ENCODE measurements at places on chromosomes 1 and 21. TPM values are rescaled to one million over a fixed set of nuclear protein-coding genes. Genes with fewer than 3 reads are reported as not detected.

Gene ZNF683
- not detected for total RNA-seq

Gene HSPA6
- not detected for total RNA-seq

Gene THEMIS2
- total RNA-seq = 12.7 TPM

GRCh38 chr1:87603626-87604025 lies 274.9 kb downstream of the LMO4 start:
- no peak for DNase-seq

DNA sequence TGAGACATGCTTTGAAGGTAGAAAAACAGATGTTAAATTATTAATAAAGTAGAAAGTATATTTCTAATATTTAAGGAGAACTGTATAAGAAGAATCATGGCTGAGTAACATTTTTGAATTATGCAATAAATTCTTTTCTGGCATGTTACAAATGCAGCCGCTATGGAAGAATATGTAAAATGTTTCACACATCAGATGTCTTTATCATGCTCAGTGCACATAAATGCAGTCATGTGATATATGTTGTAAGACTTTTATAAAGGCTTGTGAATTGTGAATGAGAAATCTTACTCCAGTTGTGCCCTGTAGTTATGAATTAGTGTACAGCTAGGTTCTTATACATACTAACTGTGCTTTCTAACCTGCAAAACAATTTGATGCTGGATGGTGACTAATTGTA lies 53.5 kb downstream of the LRRC8B start:
- DNase-seq = no peak

GRCh38 chr21:33755354-33755753 lies 113.1 kb downstream of the ITSN1 start:
- DNase-seq = no peak

DNA sequence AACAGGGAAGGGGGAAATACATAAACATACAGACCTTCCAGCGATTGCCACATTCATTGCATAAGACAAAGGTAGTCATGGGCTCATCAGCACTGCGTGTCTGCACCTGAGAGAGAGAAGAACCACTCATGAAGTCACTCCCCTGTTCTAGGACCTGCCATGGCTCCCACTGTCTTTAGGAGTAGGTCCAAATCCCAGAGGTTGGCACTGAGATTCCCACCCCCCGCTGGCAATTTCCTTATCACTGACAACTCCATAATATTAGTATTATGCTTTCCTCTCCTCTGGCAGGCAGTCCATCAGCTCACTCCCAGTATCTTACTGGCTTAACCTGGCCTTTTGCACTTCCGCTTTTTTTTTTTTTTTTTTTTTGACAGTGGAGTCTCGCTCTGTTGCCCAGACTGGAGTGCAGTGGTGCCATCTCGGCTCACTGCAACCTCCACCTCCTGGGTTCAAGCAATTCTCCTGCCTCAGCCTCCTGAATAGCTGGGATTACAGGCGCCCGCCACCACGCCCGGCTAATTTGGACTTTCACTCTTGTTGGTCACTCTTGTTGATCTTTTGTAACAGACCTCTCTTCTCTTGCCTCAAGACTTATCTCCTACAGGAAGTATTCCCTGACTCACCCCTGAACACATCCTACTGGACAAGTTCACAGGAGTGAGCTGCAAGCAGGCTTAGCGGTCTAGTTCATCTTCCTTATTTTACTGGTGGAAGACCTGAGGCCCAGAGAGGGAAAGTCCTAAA lies 14.8 kb upstream of the ZNF436 start:
- peak; percentile 64 for DNase-seq

DNA sequence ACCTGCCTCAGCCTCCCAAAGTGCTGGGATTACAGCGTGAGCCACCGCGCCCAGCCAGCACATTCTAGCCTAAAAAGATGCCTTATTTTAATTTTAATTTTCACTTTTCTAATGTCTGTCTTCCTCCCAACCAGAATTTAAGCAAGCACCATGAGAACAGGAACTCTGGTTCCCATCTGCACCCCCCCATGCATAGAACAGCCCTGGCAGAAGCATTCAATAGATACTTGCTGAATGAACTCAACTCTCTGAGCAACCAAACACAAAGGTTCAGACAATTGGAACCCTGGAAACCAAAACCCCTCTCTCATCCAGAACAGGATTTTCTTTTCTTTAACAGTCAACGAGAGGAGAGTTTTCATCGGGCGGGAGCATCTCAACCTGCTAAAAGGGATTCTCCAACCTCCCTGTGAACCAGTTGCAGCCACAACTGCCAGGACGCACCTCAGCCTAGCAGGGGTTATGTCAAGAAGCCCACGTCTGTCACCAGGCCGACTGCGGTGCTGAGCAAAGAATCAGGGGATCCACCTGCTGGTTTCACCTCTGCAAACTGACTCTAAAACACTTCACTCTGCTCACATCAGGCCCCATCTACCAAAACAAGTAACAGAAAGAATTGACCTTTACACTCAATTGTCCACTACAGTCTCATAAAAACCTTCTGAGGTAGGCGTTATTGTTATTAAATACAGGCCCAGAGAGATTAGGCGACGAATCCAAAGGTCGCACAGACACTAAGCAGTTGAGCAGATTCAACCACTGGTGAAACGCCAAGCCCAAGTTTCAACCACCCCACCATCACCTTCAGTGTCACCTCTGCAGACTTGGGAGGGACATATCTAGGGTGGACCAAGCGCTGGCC lies 1.7 kb downstream of the KIAA2013 start:
- DNase-seq = no peak

DNA sequence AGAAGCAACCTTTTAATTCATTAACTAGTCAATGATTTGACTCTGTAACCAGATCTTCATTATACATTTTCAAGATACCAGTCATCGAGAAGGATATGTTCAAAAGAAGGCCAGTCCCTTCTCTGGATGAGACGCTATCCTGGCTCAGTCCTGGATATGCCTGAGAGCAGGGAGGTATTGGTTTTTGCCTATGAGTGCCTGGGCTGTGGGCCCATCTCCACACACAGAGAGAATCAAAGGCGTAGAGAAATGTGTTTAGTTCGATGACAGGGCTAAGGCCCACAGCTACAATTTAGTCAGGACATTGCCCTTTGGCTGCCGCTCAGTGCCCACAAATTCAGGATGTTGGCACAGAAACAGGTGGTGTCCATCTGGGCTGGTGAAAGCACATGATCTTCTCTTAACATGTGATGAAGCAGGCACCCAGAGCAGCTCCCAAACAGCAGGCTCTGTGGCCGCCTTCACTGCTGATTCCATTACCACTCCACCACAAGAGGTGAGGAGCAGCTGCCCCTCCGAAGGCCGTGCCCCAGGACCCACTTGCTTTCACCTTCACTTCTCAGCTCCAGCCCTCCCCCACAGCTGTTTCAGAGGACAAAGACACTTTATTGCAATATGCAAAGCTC lies 24.7 kb downstream of the ACKR1 start:
- DNase-seq = peak; percentile 75

DNA sequence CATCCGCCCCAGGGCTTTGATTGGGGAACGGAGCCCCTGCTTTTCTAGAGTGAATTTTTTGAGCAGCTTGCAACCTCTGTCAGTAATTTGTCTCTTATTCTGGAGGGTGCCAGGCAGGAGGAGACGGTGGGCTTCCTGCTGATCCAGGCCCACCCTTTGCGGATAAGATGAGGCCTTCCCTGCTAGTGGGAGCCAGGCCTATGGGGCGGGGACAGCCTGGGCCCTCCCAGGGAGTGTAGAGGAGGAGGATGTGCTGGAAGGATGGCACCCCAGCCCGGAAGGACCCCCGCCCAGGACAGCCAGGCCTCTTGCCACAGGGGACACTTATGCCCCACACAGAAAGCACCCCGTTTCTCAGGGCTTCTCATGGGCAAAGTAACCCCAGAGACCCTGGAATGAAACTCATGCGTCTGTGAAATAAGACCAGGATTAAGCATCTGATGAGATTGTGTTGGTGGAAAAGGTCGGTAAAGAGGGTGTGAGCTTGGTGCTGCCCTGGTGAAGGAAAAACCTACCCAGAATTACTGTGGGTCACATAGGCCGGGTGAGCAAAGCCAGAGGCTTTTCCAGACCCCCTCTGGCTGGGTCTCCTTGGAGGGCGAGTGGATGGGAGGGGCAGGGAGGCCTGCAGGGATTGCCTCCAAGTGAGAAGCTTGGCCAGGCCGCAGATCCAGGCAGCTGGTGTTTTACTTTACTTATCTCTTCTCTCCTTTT lies 118.7 kb downstream of the SIK1 start:
- DNase-seq = no peak

DNA sequence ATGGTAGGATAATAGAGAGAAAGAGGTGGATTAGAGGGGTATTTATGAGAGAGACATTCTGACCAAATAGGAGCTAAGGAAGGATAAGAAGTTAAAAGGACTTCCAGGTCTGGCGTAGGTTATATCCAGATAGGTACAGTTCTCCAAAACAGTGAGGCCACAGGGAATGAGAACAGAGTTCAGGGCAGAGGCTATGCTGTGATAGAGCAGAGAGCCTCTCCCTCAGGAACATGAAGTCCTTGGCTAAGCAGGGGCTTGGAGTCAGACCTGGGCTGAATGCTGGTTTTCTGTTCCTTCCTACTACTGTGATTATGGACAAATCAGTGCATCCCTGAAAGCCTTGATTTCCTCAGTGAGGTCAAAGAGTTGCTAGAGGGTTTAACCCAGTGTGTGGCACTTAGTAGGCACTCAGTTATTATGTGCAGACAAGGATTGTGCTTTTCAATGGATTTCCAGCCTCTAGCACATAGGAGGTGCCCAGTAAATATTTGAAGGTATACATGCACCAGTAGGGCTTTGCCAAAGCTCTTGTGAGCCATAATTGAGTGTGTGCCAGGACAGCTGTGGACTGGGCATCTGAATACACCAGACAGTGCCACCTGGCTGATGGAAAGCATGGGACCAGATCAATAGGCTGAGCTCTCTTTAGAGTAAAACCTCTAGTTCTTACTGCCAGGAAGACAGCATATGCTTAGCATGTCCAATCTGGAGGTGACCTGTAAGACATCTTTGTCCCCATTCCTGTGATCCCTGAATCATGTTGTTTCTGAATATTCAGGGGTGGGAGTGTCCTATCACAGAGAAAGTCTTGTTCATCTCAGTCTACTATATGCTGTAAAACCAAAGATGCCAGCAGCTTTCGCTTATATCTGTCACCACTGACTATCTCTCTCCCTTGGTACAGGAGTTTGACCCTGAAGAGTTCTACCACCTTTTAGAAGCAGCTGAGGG lies 111.1 kb downstream of the PIK3R3 start:
- peak; percentile 32 for DNase-seq

- DNase-seq = no peak
Measured at GRCh38 chr1:218959784-218960183, 213.9 kb upstream of the LYPLAL1 start.

DNA sequence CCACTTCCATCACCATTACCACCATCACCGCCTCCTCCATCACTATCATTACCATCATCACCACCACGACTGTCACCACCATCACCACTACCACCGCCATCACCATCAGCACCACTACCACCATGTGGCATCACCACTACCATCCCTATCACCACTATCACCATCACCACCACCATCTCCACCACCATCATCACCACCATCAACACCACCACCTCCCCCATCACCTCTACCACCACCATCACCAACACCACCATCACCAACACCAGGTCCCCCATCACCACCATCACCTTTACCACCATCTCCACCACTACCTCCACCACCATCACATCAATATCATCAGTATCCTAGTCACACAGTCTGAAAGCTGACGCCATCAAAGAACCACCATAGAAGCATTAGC lies 39.9 kb upstream of the RIPK4 start:
- DNase-seq = no peak

- no peak for DNase-seq
Measured at GRCh38 chr1:221575605-221576004, 166.3 kb downstream of the DUSP10 start.

DNA sequence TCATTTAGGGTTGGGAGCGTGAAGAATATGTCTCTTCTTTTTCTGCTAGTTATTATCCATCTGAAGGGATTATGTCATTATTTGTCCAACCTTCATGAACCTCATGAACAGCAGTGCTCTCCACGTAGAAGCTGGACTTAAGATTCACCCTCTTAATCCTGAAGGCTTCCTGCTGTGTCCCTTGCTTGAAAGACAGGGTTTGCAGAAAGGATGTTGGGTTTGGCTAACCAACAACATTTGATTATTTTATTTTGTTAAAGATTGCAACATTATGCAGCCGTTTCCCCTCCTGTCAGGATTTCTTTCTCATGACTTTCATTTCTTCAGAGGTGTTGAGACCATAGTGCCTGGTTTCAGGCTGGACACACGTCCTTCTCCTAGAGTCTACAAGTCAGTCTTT lies 75.2 kb downstream of the NGF start:
- DNase-seq = no peak

- no peak for DNase-seq
Measured at GRCh38 chr1:159175571-159175970, 4.2 kb downstream of the CADM3 start.

- no peak for DNase-seq
Measured at GRCh38 chr1:153577624-153578051, 12.0 kb upstream of the S100A2 start.

DNA sequence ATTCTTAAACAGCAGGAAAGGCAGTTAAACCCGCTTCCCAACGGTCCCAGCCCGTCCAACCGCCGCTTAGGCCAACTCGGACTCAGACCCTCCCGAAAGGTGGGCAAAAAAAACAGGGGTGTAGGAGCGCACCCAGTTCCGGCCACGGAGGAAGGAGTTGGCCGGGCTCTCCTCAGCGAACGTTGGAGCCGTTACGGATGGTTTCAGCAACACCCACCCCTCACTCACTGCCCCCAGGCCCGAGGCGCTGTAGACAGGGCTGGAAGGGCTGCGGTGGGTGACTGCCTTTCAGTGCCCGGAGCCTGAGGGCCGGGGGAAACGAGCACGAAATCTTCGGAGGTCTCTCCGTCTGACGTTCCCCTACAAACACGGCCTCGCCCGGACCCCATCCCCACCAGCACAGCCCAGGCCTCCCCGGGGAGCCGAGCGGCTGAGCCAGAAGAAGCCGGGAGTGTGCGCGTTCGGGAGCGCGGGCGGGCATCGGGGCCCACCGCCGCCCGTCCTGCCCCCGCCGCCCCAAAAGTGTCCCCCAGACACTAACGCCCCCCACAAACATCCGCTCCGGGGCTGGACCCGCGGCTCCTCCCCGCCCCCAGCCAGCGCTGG lies 1.3 kb downstream of the KDM5B start:
- no peak for DNase-seq

- peak; percentile 40 for DNase-seq
Measured at GRCh38 chr1:112833806-112834205, 118.7 kb upstream of the PPM1J start.

DNA sequence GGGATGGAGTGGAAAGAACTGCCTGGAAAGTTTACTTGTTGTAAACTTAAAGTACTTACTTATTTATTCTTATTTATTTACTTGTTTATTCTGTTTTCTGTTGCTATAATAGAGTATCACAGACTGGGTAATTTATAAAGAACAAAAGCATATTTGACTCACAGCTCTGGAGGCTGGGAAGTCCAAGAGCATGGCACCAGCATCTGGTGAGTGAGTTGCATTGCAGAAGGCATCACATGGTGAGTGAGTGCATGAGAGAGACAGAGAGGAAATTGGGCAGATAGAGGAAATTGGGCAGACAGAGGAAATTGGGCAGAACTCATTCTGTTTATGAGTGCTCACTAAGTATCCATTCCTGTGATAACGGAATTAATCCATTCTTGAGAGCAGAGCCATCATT lies 11.6 kb upstream of the RGSL1 start:
- DNase-seq = no peak
